ENCODE measurements at places on chromosomes 7 and 10.

GRCh38 chr7:14836571-14837189 is 65.9 kb downstream of the DGKB start:
- no peak for DNase-seq

DNA sequence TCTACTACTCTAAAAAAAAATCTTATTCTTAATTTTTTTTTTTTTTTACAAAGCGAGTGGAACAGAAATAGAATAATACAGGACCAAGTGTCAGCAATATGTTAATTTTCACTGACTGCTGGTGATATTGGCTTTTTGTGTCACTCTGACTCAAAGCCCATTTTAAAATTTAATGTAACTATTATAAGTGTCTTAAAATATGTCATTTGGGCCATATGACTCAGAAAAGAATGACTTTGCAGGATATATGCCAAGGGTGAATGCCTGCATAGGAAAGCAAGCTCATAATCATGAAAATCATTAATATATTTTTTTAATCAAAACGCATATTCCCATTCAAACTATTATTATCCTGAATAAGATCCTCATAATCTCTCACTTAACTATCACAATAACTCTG is 149.2 kb downstream of the GNAT3 start:
- DNase-seq: no peak

GRCh38 chr7:123271856-123272255 is 72.1 kb upstream of the SLC13A1 start:
- DNase-seq: no peak

GRCh38 chr10:62861507-62861906 is 45.3 kb upstream of the EGR2 start:
- DNase-seq: no peak

- peak; percentile 63 for DNase-seq
Observed at GRCh38 chr7:4681886-4682620, at the start of gene FOXK1. Gene FOXK1, plus strand, starts transcription at chr7:4682295. Its CDS starts 14 bp downstream, at chr7:4682309.

GRCh38 chr7:157357129-157358040 is 20.6 kb downstream of the DNAJB6 start:
- no peak for DNase-seq

DNA sequence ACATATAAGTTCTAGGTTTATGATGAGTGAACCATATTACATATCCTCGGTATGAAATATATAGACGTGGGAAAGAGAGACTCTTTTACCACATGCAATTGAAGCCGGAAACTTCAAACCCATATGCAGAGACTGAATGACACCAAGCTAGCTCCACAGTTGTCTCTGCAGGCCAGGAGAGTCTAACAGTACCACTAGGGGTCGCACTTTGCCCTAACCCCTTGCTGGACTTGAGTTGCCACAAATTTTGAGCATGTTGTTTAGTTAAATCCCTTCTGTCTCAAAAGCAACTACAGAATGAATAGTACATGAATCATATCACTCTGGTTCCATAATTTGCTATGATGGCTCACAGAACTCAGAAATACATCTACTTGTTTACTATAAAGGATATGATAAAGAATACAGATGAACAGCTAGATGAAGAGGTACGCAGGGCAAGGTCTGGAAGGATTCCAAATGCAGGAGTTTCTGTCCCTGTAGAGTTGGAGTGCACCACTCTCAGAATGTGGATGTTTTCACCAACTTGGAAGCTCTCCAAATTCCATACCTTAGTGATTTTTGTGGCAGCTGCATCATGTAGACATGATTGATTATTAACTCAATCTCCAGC is 112.4 kb upstream of the YAE1 start:
- DNase-seq: peak; percentile 35

DNA sequence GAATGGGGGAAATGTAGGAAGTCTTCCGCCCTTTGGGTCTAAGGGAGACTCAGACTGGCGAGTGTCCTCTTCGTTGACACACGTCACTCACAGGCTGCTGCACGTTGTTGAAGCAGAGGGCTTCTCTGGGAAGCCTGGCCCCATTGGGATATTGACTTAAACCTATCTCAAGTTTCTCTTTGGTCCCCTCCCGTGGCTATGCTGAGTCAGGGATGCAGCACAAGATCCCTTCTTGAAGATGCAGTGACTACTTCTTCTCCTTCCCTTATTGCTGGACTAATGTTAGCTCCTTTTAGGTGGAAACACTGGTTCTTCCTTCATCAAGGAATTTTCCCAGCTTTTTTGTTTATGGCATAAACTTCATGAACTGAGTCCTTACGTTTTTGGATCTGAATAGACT is 89.8 kb upstream of the CCDC71L start:
- no peak for DNase-seq

GRCh38 chr7:147937428-147937827 is 653.1 kb upstream of the C7orf33 start:
- no peak for DNase-seq

DNA sequence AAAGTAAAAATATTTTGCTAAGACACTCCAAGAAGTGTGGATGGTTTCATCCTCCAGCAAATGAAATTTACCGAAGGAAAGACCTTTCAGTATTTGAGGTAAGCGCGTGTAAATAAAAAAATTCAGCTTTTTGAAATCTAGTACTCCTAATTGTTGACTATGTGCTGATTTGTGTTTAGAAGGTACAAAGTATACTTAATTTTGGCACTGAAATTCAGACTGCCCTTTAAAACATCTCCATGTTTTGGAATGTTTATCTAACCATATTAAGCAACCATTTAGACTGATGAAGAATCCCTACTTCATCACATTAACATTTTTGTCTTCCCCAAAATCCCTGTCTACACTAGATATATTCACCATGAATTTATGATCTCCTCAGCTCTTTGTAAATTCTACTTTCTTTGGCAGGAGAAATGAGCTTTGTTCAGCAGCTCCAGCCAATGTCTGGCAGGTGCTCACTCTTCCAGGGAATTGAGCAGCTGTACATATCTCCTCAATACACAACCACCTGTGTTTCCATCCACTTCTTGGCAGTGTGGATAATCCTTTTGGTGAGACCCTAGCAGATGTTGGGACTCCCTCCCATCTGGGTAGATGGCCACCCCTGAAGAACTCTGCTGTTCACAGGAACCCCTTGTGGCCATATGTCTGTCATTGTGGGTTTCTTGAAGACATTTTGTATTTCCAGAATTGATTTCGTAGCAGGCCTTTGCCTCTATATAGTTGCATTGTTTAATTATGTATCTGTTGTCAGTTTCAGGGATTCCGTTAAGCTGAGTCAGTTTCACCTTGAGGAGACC is 129.4 kb upstream of the SAMD8 start:
- no peak for DNase-seq

GRCh38 chr7:44403775-44404174 is 78.4 kb upstream of the CAMK2B start:
- no peak for DNase-seq

DNA sequence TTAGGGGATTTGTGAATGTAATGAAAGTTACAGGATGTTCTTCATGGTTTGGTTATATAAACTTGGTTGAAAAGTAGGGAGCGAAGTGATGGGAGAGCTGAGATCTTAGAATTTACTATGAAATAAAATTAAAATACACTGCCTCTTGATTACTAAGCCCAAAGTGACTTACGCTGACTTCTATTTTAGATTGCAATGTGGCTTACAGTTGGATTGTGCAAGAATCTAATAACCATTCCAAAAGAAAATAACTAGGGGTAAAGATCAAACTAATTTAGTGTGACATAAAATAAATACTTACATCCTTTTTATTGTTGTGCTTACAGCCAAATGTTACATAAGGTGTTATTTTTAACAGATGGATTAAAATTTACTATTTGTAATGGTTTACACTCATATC is 15.3 kb downstream of the WNT16 start:
- no peak for DNase-seq

GRCh38 chr10:77081481-77081891 is 556.1 kb downstream of the KCNMA1 start:
- no peak for DNase-seq

GRCh38 chr10:36114141-36114540 is 472.0 kb upstream of the FZD8 start:
- no peak for DNase-seq

GRCh38 chr10:34186745-34187144 is 628.4 kb downstream of the PARD3 start:
- no peak for DNase-seq

- no peak for DNase-seq
Observed at GRCh38 chr7:113200281-113200680, 81.9 kb upstream of the SMIM30 start.

GRCh38 chr10:96440361-96441292 is 73.1 kb downstream of the TLL2 start:
- DNase-seq: no peak

DNA sequence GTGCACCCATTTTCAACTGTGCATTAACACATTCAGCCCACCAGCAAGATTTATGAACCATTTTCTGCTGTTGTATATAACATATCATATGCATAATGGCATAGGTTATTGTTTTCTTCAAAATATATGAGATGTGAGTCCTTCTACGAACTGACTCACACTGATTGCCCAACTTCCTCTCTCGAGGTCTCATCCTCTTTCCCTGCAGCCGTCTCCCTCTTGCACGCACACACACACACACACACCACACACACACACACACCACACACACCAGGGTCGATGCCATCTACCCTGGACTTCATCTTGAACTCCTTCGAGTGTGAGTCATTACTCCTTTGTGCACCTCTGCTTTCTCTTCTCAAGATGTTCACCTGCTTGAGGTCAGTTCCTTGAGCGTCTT is 36.7 kb downstream of the EGFR start:
- DNase-seq: no peak

GRCh38 chr10:47286591-47287315 is 13.2 kb upstream of the GDF10 start:
- peak; percentile 14 for DNase-seq

DNA sequence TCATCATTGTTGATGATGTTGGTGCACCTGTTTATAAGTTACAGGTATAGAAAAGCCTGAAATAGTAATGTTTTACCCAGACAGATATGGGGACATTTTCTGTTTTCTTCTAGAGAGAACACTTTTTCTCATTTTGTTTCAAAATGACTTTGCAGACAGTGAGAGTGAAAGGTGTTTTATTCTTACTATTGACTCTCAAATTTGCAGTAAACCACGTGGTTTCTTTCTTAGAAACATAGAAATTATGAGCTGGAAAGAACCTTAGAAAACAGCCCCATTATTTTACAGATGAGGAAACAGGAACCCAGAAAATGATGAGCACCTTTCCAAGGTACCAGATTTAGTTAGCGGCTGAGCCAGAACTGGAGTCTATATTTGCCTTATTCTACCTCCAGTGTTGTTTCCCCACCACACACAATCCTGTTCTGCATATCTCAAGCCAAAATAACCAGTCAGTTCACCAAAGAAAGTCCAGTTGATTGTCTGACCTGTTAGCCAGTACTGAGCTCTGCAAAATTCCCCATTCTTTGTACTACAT is 138.9 kb upstream of the AHR start:
- DNase-seq: no peak

DNA sequence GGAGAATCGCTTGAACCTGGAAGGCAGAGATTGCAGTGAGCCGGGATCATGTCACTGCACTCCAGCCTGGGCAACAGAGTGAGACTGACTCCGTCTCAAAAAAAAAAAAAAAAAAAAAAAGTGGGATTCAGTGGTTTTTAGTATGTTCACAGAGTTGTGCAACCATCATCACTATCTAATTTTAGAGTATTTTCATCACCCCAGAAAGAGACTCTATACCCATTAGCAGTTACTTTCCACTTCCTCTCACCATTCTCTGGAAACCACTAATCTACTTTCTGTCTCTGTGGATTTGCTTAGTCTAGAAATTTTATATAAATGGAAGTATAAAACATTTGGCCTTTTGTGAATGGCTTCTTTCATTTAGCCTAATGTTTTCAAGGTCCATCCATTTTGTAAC is 113.4 kb downstream of the ST7 start:
- DNase-seq: no peak

DNA sequence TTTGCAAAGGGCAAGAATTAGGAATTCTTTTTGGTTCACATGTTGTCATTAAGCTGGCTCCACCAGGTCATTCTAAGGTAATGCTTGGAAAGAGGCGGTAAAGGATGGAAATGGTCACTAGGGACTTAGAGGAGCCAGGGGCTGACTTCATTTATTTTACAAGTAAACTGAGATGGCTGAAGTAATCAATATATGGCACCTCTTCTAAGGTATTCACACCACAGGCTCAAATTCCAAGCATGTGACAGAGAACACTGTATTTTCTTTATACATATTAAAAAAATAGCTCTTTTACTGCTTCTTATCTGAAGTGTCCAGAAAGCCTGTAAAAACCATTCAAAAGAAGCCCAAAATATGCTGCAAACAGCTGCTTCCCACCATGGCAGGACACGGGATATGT is 239.0 kb downstream of the GLI3 start:
- DNase-seq: no peak

GRCh38 chr10:62196528-62196927 is 72.1 kb downstream of the RTKN2 start:
- no peak for DNase-seq

- peak; percentile 24 for DNase-seq
Observed at GRCh38 chr7:99380032-99380822, 5.7 kb downstream of the ARPC1B start.

GRCh38 chr10:17250736-17251135 is 22.7 kb downstream of the VIM start:
- DNase-seq: no peak

DNA sequence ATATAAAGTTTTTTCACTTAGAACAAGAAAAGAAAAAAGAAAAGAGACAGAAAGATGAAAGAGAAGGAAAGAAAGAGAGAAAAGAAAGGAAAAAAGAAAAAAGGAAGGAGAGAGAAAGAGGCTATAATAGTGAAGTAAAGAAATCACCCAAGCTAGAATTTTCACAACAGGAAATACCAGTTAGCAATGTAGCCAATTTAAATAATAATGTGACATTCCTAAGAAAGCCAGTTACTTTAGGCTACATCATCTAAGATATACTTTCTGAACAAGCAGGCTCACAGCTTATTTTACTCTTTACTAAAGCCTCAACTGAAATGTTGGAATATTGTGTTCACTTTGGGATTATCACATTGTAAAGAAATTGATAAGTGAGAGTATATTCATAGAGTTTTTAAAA is 53.6 kb downstream of the GPR37 start:
- no peak for DNase-seq

DNA sequence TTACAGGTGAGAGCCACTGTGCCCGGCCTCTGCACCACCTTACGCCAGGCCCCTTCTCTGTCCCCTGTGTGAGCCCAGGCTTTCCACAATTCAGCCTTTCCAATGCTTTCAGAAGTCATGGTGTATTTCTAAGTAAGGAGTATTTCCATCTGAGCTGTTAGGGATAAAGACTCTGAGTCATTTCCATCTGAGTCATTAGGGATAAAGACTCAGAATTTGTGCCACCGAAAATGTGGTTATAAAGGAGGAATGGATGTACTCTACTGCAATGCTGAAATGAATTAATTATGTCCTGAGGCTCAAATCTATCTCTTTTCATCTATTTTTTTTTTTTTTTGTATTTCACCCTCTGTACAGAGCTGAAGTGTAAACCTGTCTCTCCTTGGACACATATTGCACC is 84.0 kb downstream of the GATA3 start:
- no peak for DNase-seq

GRCh38 chr7:137999496-138000080 is 2.3 kb downstream of the CREB3L2 start:
- DNase-seq: no peak

DNA sequence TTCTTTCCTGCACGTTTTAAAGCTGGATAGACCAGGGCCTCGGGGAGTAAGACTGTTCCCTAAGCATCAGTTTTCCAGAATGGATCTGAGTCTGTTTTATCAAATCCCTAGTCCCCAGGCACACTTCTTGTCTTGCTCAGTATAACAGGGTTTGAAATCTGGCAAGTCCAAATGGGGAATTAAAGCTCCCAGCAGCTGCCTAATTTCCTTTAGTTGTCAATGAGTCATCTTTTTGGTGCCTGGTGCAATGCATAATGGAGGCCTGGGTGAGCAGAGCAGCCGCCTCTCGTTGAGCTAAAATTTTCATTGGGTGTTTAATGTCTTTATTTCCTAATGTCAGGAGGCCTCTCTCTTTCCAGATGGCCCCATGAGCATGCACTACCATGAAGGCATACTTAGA is 87.9 kb downstream of the STRA8 start:
- DNase-seq: no peak

Measured in CD4-positive, alpha-beta T cell treated with Interleukin-6 at 100 ng/mL for 8 hours (primary cell).